ENCODE measurements at places on chromosomes 4 and X.

- no peak for DNase-seq
Measured at GRCh38 chrX:4110964-4111363, 397.5 kb upstream of the PRKX start.

GRCh38 chrX:13130816-13131215, 86.4 kb upstream of the FAM9C start:
- no peak for DNase-seq

DNA sequence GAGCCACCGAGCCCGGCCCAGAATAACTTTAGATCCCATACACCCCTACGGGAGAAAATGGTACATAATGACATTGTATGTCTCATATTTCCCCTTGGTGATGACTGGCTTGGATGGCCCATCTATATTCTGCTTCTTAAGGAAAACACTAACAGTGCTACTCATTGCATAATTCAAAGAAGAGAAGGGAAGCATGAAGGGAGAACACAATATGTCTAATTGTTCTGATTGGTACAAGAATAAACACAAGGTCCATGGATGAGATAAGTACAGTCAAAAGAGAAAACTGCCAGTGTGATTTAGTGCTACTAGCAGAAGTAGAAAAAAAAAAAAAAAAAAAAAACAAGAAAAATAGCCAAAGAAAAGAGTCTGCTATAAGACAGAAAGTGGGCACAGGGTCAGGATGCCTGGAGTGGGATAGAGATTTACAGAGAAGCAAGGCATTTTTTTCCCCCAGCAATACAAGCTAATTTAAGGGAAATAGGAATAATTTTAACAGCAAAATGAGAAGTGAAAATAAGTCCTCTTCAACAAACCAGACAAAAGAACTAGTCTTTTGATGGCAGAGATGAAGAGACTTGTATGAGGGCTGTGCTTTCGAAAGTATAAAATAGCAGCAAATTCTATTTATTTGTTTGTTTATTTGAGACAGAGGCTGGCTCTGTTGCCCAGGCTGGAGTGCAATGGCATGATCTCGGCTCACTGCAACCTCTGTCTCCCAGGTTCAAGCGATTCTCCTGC, 96.5 kb upstream of the MAP3K15 start:
- DNase-seq: no peak

DNA sequence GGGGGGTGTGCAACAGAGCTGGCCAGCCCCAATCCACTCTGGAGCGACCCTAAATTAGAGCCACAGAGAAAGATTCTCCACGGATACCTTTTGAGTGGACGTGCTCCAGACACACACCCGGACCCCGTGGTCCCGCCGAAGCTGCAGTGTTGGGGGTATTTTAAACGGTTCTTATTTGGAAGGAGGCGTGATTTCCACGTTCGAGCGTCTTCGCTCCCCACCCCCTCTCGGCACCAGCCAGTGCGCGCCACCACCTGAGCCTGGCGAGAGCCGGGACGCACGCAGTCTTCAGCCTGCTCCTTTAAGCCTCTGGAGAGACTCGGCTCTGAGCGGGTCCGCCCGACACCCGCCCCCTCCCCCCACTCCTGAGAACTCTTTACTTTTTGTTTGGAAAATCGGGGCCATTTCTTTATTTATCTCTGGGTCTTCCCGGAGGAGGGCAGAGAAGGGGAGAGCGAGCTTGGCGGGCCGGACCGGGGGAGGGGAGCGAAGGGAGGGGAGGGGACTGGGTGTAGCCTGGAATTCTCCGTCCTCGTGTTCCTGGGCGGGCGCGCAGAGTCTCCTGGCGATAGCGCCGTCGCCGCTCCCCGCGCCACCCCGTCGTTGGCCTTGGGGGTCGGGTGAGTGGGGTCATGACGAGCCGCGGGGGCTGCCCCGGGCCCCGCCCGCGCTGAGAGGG, 668 bp upstream of the PTCHD1 start:
- DNase-seq: peak; percentile 89

GRCh38 chrX:23932046-23932445, 24.2 kb downstream of the CXorf58 start:
- DNase-seq: no peak

- no peak for DNase-seq
Measured at GRCh38 chr4:45147866-45148265, 421.5 kb upstream of the GNPDA2 start.

DNA sequence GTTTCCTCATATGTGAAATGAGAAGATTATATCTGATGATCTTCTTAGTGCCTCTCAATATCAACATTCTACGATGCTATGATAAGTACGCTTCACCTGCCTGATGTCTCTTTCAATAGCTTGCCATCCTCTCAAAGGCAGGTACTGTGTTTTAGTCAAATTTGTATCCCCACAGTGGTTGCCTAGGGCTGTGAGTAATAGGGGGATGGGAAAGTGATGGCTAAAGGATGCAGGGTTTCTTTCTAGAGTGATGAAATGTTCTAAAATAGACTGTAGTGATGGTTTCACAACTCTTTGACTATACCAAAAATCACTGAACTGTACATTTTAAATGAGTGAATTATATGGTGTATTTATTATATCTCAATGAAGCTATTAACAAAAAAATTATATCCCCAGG, 142.8 kb downstream of the HS6ST2 start:
- no peak for DNase-seq

DNA sequence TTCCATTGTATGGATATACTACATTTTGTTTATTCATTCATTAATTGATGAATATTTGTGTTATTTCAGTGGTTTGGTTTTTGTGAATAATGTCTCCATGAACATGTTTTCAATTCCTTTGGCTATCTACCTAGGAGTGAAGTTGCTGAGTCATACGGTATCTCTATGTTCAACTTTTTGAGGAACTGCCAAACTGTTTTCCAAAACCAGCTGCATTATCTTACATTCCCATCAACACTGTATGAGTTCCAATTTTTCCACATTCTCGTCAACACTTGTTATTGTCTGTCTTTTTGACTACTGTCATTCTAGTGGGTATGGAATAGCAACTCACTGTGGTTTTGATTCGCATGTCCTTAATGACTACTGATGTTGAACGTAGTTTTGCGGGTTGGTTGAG, 388.6 kb upstream of the MAGEB2 start:
- no peak for DNase-seq

DNA sequence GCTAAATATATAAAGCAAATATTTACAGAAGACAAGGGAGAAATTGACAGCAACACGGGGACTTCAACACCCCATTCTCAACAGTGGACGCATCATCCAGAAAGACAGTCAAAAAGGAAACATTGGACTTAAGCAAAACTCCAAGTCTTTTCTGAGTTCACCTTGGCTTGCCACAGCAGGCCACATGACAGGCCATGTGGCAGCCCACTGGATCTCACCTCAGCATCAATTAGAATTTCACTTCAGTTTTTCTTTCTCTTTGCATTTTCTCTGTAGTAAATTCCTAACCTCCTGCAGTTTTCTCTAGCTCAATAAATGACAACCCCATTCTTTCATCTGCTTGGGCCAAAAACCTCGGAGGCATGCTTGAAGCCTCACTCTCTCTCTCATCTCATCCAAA, 12.4 kb downstream of the SMIM9 start:
- no peak for DNase-seq

GRCh38 chr4:139808808-139809756, 143.5 kb downstream of the MGST2 start:
- no peak for DNase-seq

- no peak for DNase-seq
Measured at GRCh38 chr4:185101354-185101890, 41.6 kb upstream of the SLC25A4 start.

DNA sequence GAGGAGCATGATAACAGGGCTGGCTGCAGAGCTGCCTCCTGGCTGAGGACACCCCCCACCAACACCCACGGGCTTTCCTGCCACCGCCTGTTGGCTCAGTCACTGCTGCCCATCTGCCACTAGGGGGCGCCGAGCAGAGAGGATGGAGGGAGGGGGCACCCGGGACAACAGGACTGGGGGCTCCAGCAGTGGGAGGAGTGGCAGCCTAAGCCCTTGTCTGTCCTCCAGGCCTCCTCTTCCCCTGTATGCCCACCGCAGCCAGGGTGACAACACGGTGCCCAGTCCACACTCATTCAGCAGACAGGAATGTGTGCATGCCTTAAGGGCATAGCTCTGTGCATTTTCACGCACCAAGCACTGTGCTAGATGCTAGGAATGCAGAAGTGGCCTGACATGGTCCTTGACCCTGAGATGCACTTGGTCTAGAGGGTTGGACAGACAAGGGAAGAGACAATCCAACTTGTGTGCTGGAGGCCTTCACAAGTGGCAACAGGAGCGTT, 149.9 kb downstream of the AMMECR1 start:
- peak; percentile 86 for DNase-seq

DNA sequence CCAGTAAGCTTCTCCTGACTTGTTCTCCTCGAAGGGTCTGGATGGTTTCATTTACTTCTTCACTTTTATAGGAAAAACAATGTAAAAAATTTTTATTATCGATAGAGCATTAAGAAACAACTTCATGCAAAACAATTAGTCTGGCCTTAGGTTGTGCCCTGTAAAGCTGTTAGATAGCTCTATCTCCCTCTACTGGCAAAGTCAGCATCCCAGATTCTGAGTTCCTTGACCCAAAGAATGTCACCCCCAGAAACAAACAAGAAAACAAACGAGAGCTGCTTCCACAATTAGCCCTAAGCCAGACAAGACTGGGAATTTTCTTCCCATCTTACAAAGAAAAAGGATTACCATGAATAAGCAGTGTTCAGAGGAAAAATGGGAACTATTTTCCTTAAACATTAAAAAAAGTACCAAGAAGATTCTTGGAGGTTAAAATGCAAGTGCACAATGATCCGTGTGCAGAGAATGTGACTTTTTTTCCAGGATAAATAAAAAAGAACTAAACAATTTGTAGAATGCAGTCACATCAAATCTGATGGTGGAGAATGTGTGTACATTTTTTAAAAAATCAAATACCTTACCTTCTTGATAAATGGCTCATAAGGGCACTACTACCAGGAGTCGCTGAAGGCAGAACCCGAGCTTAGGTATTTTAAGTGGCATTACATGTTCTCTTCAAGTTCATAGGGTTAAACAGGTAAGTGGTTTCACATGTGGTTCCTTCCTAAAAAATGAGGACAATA, 293.2 kb downstream of the FBXO8 start:
- DNase-seq: peak; percentile 57

- DNase-seq: no peak
Measured at GRCh38 chr4:28287831-28288233, 1427.2 kb downstream of the STIM2 start.

DNA sequence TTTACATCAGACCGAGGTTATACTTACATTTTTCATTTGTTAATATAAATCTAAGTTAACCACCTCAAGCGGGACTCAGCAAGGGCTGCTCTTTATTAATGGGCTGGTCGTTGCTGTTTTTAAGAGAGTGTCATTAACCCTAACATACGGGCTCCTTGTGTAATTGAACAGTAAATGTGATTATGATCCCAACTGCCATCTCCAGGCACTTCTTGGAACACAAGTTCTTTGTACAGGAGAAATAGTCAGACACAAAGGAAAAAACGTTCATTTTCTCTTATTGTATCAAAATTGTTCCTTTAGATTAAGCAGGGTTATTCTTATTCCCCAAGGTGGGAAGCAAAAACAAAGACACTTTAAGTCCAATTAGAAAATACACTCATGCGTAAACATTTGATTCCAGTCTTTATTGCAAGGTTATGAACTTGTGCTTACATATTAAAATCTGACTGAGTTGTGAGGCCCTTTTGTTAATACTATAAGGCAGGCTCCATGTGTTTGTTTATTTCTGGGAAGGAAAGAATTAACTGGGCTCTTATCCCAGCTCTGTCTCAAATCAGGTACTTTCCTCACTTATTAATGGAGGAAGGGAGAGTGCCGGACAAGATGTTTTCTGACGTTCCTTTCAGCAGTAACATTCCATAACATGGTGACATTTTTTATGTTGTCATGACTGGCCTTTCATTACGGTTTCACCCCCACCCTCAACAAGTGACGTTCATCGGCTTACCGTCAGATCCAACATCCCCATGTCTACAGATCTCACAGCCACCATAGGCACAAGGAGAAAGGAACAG, 95.9 kb downstream of the RASL11B start:
- DNase-seq: no peak

DNA sequence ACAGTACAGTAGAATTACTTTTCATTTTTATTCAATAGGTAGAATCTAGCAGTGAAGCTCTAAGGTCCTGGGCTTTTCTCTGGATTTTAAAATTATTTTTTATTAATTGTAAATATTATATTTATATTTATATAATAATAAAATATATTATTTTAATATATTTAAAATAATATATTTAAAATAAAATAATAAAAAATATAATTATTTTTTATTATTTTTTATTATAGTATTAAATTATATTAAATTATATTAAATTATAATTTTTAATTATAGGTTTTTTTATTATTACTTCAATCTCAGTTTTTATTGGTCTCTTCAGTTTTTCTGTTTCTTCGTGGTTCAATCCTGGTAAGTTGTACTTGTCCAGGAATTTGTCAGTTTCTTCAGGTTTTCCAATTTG, 49.7 kb upstream of the PABPC4L start:
- no peak for DNase-seq

GRCh38 chr4:11650801-11651596, 222.3 kb upstream of the HS3ST1 start:
- no peak for DNase-seq

- DNase-seq: no peak
Measured at GRCh38 chrX:72165551-72165950, 16.0 kb upstream of the PIN4 start.

DNA sequence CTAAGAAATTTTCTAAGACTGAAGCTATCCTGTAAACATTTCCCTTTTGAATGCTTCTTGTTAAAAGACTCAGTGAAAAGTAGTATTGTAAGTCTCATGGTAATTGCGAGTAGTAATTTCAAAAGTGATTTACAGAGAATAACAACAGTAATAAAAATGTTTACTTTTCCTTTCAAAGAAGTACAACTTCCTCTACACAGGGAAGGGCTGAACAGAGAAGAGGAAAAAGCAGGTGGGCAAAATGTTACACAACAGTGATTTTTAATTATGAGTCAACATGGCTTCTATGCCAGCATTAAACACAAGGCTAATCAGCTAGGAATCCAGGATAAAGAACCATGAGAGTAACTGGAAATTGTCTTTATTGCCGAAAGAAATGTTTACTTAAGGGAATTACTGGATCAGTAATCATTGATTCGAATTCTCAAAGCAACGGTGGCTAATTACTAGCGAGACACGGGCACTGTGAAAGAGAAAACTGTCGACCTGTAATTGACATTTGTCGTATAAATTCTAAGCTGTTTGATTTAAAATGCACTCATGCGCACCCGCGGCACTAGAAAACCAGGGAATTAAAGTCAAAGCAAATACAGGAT, 15.4 kb downstream of the UTP3 start:
- no peak for DNase-seq

GRCh38 chr4:152255437-152255836, 280.5 kb downstream of the FBXW7 start:
- no peak for DNase-seq

- peak; percentile 63 for DNase-seq
Measured at GRCh38 chr4:174213731-174214100, 69.8 kb downstream of the FBXO8 start.

DNA sequence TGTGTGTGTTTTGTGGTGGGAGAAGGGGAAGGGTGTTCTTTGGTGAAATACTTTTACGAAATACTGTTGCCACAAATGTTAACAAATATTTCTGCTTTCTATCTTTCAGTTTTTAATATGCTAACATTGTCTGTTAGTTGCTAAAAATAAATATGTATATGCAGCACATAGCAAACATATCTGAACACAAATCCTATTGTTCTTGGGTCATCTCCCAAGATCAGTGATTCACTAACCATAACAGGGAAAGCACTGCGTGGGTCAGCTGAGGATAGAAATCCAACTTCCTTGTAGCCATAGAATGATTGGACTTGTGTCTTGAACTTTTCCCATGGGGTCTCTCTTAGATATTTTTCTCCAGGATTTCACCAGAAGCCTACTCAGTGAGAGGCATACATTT, 250.3 kb upstream of the FAM47A start:
- DNase-seq: no peak

- DNase-seq: no peak
Measured at GRCh38 chr4:108795733-108796132, 32.9 kb upstream of the ETNPPL start.

Data from endodermal cell (in vitro differentiated cells).